Stimulated activated CD4-positive, alpha-beta T cell treated with anti-CD3 and anti-CD28 coated beads, TNF-alpha, amount 100 ng/mL, for 1 hour (primary cell): ENCODE measurements at places on chromosomes 1 and 21.
A peak's percentile ranks its signal among the peaks of the same experiment; 100 is the strongest.

DNA sequence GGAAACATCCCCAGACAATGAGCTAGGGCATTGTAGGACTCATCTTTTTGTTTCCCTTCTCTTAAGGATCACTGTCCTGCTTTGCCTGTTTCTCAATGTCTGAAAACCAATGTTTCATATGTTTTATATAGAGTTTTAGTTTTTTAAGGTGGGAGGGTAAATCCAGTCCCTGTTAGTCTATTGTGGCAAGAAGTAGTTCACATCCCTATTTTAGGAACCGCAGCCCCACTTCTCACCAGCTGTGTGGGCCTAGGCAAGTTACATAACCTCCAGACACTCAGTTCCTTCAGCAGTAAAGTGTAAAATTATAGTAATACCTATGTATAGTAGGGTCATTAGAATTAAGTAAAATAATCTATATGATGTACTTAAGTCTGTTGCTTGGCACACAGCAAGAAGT is 105.8 kb upstream of the WLS start:
- DNase-seq = no peak

DNA sequence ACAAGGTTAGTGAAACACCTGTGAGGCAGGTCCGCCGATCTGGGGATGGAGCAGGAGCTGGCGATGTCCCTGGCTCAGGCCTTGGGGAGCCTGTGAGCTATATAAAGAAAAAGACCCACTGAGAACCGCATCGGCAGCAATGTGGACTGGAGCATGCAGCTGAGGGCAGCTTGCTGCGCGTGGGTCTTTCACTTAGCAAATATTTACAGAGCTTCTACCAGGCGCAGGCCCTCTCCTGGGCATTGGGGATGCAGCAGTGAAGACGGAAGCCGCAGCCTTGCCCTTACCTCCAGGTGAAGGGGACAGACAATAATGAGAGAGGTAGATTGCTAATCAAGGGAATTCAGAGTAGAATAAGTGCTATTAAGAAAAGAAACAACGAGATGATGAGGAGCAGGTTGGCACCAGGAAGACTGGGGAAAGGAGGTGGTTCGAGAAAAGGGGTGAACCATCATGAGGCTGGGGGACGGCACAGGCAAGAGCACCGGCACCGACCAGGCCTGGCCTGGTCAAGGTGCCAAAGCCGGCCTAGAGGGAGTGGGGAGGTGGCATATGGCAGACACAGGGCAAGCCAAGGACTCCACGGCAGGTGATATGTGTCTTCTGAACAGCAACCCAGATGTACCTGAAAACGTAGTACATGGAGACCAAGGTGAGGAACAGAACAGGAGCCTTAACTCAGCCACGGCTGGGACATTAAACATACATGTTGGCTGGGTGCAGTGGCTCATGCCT is 60.7 kb upstream of the PAX7 start:
- DNase-seq = no peak

DNA sequence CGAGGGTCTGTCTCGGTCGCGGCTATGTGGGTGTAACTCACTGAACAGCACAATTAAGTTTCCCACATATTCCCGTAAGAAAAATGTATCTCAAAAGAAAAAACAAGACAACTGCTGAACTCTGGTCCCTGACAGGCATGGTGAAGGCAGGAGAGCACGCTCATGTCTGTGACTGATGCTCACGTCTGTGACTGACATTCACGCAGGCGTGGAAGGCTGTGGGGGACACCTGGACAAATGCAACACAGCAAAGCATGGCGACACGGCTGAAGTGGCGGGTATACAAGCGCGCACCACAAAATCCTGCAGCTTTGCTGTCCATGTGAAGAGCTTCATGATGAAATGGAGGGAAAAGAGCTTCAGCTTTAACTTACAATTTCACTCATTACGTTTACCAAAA is 6.0 kb downstream of the PTTG1IP start:
- DNase-seq = no peak

DNA sequence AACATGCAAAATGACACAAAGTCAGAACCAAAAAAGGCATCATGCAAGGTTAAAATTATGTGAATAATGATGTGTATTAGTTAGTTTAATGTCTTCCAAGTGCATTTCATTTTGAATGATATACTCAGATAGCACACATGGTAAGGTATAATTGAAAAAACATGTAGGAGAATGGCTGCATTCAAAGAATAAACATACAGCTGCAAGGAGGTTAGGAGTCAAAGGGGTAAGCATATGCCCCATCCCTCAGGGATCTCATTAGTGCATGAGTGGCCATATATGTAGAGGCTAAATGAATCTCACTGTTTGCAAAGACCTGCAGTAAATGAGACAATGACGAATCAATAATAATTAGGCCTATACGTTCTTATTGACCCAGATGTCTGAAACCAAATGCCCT is 179.7 kb upstream of the HOOK1 start:
- DNase-seq = no peak

- no peak for DNase-seq
Measured at GRCh38 chr1:182890927-182891610, 51.9 kb downstream of the DHX9 start.

GRCh38 chr1:101203820-101204540 is 32.8 kb upstream of the S1PR1 start:
- DNase-seq = no peak

DNA sequence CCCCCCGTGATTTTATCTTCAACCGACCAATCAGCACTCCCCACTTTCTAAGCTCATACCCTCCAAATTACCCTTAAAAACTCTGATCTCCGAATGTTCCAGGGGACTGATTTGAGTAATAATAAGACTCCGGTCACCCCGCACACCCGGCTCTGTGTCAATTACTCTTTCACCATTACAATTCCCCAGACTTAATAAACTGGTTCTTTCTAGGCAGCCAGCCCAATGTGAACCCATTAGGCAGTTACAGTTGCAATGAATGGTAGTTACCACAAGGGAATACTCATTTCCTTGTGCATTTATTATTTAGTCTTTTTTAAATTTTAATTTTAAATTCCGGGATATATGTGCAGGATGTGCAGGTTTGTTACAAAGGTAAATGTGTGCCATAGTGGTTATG is 177.9 kb downstream of the HFM1 start:
- DNase-seq = no peak

GRCh38 chr1:47624531-47624930 is 186.7 kb downstream of the FOXD2 start:
- DNase-seq = no peak

DNA sequence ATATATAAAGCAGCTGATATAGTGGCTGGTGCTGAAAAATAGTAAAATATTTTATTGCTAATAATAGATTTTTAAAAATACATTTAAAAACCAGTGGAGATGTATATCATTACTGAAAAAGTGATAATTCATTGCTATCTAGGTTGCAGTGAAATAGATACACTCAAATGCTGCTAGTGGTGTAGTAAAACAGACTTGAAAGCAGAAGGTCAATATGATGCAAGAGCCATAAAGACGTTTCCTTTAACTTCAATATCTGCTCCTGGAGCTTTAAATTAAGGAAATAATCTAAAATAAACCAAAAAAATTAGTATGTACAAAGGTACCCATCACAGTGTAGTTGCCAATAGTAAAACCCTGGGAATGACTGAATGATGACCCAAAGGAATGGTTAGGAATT is 26.2 kb downstream of the RHEX start:
- DNase-seq = no peak

DNA sequence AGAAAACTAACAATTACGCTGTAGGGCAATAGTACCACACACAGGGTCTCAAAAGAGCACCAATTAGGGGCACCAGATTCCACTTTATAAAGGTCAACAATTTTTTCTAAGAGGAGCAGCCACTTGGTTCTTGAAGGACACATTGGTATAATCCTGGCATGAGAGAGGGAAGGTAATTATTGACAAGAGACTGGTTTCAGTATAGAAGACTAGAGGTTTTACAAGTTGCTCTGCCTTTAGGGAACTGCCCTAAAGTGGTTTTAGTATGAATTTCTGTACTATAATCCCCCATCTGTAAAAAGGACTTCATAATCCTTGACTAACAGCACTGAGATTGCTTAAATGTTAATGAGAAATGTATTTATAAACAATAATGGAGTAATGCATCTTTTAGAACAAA is 648.5 kb upstream of the PTBP2 start:
- DNase-seq = no peak

- DNase-seq = no peak
Measured at GRCh38 chr1:37764414-37764825, 500 bp downstream of the EPHA10 start.

GRCh38 chr1:46062651-46063319 is 69.6 kb downstream of the PIK3R3 start:
- peak; percentile 24 for DNase-seq

GRCh38 chr1:200433586-200433985 is 23.8 kb upstream of the ZNF281 start:
- DNase-seq = no peak

DNA sequence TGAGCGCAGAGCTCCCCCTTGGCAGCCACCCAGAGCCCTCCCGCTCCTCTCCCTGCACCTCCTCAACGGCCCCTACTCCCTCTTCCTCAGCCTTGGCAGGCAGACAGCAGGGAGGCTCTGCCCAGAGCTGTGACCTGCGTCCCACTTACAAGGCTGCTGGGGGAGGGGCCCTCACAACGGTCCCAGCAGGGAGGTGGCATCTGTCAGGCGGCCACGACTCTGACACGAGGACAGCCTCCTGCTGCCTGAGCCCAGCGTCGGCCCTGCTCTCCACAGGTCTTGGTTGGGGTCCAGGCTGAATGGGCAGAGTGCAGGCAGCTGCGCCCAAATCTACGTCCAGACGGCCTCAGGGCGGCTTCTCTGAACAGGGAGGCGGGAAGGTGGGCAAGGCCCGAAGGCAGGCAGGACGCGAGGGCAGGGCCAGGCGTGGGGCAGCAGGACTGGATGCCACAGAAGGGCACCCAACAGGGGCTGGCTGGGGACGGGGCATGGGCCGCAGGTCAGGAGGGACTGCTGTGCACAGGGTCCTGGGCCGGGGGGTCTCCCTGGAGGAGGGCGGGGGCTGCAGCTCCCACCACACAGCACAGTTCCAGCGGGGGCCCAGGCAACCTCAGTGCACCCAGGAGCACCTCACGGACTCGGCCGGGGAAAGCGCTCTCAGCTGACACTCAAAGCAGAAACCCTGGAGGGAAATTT is 7.5 kb downstream of the SLC19A1 start:
- no peak for DNase-seq

- DNase-seq = no peak
Measured at GRCh38 chr1:19206947-19207346, 3.1 kb downstream of the UBR4 start.

DNA sequence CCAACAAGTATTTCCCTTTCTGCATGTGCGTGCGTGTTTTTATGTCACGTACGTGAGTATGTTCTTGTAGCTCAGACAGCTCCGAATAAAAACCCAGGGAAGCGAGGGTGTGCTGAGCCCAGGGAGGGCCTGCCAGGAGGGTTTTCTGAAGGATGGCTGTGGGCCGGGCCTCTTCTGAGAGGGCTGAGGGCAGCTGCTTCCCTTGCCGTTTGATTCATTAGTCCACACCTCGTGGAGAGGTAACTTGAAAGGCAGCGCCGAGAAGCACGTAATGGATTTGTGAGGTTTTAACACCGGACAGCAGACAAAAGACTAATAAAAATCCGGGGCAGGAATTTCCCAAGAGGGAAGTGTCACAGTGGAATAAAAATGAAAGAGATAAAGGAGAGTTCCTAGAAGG is 29.5 kb downstream of the CD247 start:
- DNase-seq = no peak

- DNase-seq = no peak
Measured at GRCh38 chr1:31413405-31414001, 490 bp downstream of the SERINC2 start.

DNA sequence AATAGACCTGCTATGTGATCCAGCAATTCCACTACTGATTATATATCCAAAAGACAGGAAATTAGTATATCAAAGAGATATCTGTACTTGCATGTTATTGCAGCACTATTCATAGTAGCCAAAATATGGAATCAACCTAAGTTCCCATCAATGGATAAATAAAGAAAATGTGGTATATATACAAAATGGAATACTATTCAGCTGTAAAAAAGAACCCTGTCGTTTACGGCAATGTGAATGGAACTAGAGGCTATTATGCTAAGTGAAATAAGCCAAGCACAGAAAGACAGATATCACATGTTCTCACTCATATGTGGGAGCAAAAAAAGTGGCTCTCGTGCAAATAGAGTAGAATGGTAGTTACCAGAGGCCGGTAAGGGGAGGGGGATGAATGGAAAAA is 9.2 kb downstream of the DNAH14 start:
- DNase-seq = no peak

DNA sequence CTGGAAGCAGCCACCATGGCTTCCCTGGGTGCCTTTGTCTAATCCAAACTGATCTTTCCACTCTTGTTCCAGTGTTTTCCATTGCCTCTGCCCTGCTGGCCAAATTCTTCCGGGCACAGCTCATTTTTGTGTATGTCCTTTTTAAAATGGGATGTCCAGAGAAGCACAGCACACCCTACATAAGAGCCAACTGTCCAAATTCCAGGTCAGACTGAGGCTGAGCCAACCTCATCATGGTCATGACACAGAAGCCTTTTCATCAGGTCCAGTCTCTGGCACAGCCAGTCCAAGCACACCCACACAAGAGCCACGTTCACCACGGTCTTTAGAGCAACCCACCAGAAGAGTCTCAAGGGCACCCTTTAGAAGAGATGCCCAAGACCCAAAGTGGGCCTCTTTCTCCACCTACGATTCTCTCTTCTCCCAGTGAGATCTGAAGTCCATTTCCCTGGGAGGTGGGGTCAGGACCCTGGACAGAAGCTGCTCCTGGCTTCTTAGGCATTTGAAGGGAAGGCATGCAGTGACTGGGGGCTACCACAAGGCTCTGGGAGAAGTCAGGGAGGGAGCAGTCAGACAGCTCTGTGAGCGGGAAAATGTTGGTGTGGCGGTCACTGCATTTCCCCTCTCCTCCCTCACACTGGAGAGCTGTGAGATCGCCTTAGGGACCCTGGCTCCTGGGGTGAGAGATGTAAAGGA is 53.2 kb downstream of the SYT2 start:
- no peak for DNase-seq

GRCh38 chr1:81437213-81437612 is 363.5 kb upstream of the ADGRL2 start:
- DNase-seq = no peak

DNA sequence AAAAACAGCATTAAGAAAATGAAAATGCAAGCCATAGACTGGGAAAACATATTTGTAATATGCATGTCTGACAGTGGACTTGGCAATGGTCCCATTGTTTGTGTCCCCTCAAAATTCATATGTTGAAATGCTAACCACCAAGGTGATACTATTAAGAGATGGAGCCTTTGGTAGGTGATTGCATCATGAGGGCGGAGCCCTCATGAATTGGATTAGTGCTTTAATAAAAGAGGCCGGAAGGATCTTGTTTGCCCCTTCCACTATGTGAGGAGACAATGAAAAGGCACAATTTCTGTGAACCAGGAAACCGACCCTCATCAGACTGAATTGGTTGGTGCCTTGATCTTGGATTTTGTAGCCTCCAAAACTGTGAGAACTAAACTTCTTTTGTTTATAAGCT is 232.3 kb downstream of the GPR52 start:
- no peak for DNase-seq

GRCh38 chr1:18734461-18735223 is 104.0 kb downstream of the PAX7 start:
- DNase-seq = no peak

- DNase-seq = no peak
Measured at GRCh38 chr1:157652859-157653493, 47.6 kb downstream of the FCRL3 start.

GRCh38 chr1:67737875-67738274 is 52.9 kb downstream of the GADD45A start:
- no peak for DNase-seq
